ENCODE measurements at places on chromosomes 12 and 14.
A peak's percentile ranks its signal among the peaks of the same experiment; 100 is the strongest.

- peak; percentile 63 for DNase-seq
These were observed 118.7 kb downstream of the KSR2 start for GRCh38 chr12:117850048-117850447.

DNA sequence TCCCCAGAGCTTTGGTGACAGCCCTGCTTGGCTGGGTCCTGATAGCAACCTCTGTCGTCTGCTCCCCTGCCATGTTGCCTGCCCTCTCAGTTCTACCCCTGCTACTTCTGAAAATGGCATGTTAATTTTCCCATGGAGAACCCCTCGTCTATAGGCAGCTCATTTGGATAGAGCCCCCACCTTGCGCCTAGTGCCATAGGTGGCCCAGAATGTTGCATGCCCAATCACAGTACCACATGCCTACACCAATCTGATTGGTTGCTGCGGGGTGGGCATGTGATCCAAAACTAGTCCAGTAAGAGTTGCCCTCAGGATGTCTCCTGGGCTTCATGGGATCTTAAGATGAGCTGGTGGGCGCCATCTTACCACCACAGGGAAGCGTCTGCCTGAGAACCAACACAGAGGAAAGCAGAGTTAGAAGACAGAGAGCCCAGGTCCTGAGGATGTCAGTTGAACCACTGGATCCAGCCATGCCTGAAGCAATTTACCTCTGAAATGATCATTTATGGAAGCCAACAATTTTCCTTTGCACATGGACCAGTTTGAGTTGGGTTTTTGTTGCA lies 85.7 kb downstream of the PAPOLA start:
- DNase-seq = no peak

DNA sequence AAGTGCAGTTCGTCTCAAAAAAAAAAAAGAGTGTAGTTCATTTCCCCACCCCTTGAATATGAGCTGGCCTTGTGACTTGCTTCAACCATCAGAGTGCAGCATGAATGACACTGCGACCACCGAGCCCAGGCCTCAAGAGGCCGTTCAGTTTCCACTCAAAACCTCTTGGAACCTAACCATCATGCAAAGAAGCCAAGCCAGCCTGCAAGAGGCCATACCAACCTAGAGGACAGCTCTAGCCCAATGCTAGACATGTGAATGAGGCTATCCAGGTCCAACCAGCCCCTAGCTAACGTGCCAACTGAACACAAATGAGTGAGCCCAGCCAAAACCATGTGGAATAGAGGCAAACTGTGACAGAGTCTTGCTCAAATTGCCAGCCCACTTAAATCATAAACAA lies 29.7 kb downstream of the R3HDM2 start:
- no peak for DNase-seq

- DNase-seq = no peak
These were observed 70.8 kb downstream of the BTG1 start for GRCh38 chr12:92074889-92075288.

DNA sequence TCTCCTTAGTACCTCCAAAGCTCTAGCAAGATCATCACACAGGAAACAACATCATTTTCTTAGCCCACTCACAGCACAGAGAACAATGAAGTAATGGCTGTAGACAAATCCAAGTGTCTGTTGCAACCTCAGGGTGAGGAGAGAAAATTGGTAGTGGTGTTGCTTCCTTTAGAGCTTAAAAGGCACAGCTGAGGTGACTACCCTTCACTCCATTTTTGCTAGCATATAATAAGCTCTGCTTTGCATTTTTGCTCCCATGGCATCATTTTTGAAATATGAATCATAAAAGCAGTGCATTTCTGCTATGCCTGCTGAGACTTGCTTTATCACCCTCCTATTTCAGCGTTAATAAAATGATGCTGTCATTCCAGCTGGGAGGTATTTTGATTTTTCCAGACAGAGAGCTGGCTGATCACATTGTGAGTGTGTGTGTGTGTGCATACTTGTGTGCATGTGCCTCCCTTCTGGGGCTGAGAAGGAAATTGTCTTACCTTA lies 18.5 kb upstream of the PCNX1 start:
- no peak for DNase-seq

DNA sequence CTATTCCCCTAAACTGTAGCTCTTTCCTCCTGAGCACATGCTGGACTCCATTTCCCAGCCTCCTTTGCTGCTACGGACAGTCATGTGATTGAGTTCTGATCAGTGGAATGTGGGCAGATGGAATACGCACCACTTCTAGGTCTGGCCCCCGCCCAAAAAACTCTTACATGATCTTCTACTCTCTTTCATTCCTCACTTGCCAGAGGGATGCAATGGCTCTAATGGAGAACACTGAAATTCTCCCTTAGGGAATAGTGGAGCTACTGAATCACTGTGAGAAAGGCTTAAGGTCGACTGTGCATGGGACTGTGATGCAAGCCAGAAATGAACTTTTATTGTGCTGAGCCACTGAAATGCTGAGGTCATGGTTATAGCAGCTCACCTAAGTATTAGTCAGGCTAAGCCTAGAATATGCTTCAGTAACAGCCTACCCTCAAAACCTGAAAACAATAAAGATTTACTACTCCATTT lies 13.0 kb upstream of the TMED2 start:
- DNase-seq = peak; percentile 66

GRCh38 chr14:28671425-28671824 lies 95.2 kb upstream of the FOXG1 start:
- no peak for DNase-seq

GRCh38 chr14:83940253-83940652 lies 1589.7 kb upstream of the FLRT2 start:
- DNase-seq = no peak

DNA sequence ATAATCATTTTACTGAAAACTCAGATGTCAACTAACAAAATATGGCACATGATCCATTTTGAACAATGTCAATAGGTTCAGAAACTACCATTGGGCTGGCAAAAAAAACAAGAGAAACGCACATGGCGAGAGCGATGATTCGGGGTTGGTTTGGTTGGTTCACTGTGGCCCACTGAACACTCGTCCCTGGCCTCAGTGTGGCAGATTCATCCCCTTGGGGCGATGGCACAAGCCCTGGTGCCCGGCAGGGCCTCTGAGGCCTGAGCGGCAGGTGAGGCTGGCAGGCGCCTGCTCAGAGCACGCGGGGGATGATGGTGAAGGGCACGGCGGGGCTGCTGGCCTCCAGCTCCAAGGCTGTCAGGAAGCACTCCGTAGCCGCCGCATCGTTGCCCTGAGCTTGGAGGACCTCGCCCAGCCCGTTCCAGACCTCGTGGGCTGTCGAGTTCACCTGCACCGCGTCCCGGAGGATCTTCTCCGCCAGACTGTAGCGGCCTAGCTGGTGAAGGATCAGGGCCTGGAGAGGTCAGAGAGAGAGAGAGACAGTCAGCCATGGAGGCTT lies 144.3 kb downstream of the CALM1 start:
- no peak for DNase-seq

GRCh38 chr12:114320101-114320500 lies 85.8 kb downstream of the TBX5 start:
- no peak for DNase-seq

GRCh38 chr14:32512813-32513212 lies 183.7 kb downstream of the AKAP6 start:
- no peak for DNase-seq

- no peak for DNase-seq
These were observed 27.6 kb downstream of the PDE3A start for GRCh38 chr12:20395791-20396550.

DNA sequence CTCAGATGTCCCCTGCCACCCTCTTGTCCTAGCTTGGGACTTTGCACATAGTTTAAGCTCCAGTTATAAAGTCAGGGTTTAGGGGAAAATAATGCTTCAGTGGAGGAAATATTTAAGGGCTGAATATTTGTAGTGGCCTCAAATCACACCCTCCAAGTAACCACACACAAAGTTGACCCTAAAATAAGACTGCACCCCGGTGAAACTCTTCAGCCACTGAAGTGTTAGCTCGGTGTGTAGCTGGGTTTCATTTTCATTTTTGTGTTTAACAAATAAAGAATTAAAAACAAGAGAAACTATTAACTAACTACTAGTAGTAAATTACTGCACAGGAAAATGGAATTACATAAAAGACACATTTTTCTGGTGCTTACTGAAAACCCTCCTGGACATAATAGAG lies 14.8 kb upstream of the BCL11B start:
- DNase-seq = no peak

DNA sequence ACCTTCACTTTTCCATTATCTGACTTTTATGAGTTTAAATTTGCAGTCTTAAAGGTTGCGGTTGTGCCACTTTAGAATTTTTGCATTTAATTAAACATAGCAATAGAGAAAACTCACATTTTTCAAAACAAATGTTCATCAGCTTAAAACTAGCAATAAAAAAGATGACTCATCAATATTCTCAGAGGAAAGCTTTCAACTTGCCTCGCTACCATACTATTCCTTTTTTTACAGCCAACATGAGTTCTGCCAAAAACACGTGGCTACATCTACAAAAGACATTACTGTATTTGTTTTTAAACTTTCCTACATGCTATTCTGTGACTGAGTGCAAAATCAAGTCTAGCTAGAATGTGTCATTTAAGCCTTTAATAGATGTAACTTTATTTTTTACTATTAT lies 497.1 kb downstream of the RPS29 start:
- no peak for DNase-seq

GRCh38 chr14:101077481-101078074 lies 174.1 kb upstream of the RTL1 start:
- peak; percentile 29 for DNase-seq

GRCh38 chr12:45966486-45966885 lies 23.9 kb downstream of the SCAF11 start:
- DNase-seq = no peak

- no peak for DNase-seq
These were observed 123.3 kb upstream of the PLXNC1 start for GRCh38 chr12:94025068-94025467.

GRCh38 chr12:50572760-50573159 lies 68.0 kb downstream of the DIP2B start:
- no peak for DNase-seq

DNA sequence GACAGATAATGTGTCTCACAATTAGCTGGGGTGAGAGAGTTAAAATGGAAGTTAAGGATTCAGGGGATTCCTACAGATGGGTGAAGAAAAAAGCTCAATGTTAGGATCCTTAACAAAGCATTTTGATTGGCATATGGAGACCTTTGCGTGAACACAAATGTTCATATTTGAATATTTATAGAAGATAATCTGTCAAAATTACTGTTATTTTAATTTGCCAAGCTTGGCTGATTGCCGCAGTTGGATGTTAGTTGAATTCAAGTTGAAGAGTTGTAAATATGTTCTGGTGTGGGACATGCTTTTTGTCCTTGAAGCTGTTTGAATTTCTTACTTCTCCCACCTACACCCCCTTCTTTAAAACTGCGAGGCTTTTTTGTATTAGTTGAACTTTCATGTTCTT lies 91.2 kb downstream of the FUT8 start:
- DNase-seq = no peak

Data from HAP-1 (cell line).